ENCODE measurements at places on chromosomes 4 and X.

DNA sequence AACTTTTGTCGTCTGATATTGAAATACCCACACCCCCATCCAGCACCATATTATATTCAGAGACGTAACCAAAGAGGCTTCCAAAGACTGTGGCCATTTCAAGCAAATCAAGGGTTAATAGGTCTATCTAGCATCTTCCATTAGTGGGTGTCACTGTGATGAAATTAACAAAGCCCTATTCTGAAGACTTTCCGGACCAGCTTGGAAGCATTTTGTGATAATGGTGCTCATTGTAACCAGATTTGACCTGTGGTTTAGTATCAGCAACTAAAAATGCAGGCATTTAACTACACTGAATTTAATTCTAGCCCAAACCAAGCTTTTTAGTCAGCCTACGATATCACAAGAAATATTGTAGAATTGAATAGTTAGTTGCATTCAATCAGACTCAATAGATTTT lies 309.7 kb upstream of the TENM3 start:
- DNase-seq, result no peak

DNA sequence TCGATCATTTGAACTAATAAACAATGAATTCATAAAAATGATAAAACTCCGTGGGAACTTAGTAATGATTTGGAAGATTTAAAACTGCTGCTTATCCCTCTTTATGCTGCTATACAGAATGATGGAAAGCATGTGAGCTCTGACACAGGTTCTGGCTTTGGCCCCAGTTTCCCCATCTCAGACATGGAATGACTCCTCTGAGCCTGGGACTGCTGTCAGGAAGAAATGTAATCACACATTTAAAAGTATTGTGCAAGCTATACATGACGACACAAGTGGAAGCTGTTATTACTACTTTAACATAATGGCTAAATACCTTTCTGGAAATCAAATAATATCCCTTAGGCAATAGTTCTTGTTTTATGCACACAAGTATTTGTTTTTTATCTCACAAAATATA lies 161.7 kb downstream of the DCHS2 start:
- DNase-seq, result no peak

DNA sequence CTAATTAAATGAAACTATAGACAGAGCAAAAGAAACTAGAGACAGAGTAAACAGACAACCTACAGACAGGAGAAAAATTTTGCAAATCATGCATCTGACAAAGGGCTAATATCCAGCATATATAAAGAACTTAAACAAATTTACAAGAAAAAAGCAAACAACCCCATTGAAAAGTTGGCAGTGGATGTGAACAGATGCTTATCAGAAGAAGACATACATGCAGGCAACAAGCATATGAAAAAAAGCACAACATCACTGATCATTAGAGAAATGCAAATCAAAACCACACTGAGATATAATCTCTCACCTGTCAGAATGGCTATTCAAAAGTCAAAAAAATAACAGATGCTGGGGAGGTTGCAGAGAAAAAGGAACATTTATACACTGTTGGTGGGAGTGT lies 14.8 kb downstream of the ZNF280C start:
- no peak for DNase-seq

GRCh38 chr4:143359644-143360193 lies 23.0 kb downstream of the GAB1 start:
- no peak for DNase-seq

DNA sequence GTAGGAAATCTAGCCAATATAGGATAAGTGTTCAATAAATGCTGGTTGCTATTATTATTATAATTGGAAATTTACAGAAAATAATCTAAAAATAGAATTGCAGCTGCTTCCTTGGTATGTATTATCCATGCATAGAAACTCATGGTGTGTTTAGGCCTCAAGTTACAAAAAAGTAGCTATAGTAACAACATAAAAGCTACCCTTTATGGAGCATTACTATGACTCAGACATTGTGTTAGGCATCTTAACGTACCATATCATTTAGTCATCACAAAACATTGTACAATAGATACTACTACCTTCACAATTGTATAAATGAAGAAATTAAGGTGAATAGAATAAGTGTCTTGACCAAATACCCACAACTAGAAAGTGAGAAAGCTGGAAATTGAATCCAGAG lies 126.9 kb upstream of the NRK start:
- DNase-seq, result no peak

- no peak for DNase-seq
Observed at GRCh38 chr4:56535915-56536314, 30.3 kb downstream of the ARL9 start.

DNA sequence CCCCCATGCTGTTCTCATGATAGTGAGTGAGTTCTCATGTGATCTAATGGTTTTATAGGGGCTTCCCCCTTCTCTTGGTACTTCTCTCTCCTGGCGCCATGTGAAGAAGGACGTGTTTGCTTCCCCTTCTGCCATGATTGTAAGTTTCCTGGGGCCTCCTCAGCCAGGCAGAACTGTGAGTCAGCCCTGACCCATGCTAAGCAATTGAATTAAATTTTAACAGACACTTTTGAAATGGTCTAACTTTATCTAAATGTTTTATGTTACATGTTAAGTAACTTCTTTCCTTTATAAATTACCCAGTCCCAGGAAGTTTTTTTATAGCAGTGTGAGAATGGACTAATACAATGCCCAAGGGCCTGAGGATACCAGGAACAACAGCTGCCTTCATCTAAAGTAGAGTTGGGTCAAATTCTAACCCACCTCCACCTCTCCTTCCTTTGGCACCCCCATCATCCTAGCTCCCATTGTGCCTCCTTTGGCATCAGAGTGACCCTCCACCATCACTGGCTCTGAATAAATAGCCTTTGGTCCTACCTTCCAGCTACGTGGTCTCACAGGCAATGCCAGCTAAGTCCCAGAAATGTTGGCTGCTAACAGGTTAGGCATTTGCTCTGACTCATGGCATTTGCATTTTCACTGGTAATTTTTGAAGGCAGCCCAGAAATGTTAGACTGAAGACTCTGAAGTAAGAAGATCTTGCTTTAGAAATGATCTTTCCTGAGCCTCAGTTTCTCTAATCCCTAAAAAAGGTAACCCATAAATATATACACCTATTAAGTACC lies 182.1 kb downstream of the MOSPD2 start:
- no peak for DNase-seq

Measured in activated CD8-positive, alpha-beta memory T cell treated with anti-CD3 and anti-CD28 coated beads for 1 hour (primary cell).